Endothelial cell of umbilical vein (primary cell): ENCODE measurements at places on chromosomes 12 and 14. TPM values are rescaled to one million over a fixed set of nuclear protein-coding genes. Genes with fewer than 3 reads are reported as not detected.

GRCh38 chr12:53995378-53996239 is 4.4 kb upstream of the HOXC9 start:
- H3K27ac ChIP-seq = no peak overlapping the region
- no peak overlapping the region for H3K4me3 ChIP-seq
- H3K27me3 ChIP-seq = peaks cover 99% of the 10 kb centered on the region
- no peak for DNase-seq
- H3K36me3 ChIP-seq = no peaks in the 10 kb centered on the region
- no peaks in the 10 kb centered on the region for H3K4me1 ChIP-seq

DNA sequence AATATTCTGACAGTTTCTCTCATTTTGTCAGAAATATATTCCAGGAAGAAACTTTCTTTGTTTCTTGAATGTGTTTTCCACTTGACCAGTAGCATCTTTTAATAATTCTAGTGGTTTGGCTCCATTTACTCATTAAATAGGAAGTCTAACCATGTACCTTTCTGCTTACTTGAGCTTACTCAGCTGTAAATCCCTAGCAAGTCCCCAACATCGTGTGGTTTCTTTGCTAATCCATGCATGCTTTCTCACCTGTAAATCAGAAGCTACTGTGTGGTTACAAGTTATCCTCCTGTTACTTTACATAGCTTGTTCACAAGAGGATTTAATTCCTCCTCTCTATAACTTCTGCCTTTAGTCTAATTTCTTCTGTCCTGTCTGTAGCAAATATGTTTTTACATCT is 227.7 kb downstream of the FSCB start:
- H3K27ac ChIP-seq = no peak overlapping the region
- no peaks in the 10 kb centered on the region for H3K36me3 ChIP-seq
- no peak for DNase-seq

- no peaks in the 10 kb centered on the region for H3K4me1 ChIP-seq
- DNase-seq = peak; percentile 21
- no peaks in the 10 kb centered on the region for H3K36me3 ChIP-seq
- H3K27me3 ChIP-seq = no peaks in the 10 kb centered on the region
Measured at GRCh38 chr14:103724116-103724515, 8.5 kb downstream of the ZFYVE21 start.

GRCh38 chr14:72472845-72473244 is 421.1 kb downstream of the DPF3 start:
- no peak for DNase-seq
- H3K4me3 ChIP-seq = no peak overlapping the region
- no peaks in the 10 kb centered on the region for H3K27me3 ChIP-seq
- H3K4me1 ChIP-seq = no peaks in the 10 kb centered on the region
- no peak overlapping the region for H3K27ac ChIP-seq

GRCh38 chr14:20350860-20351259 is 7.4 kb downstream of the PARP2 start:
- peaks cover 12% of the 10 kb centered on the region for H3K4me1 ChIP-seq
- H3K27ac ChIP-seq = no peak overlapping the region
- H3K27me3 ChIP-seq = no peaks in the 10 kb centered on the region
- DNase-seq = peak; percentile 15

- H3K27me3 ChIP-seq = no peaks in the 10 kb centered on the region
- peaks cover 34% of the 10 kb centered on the region for H3K4me1 ChIP-seq
- peak overlapping the region; percentile 68 for H3K4me3 ChIP-seq
- peak overlapping the region; percentile 73 for H3K27ac ChIP-seq
Measured at GRCh38 chr12:6534695-6534944, 303 bp downstream of the GAPDH start.

- H3K4me3 ChIP-seq = no peak overlapping the region
- DNase-seq = peak; percentile 52
- H3K27ac ChIP-seq = no peak overlapping the region
- peaks cover 2% of the 10 kb centered on the region for H3K27me3 ChIP-seq
Measured at GRCh38 chr12:63325757-63326156, 174.8 kb upstream of the AVPR1A start.

- no peaks in the 10 kb centered on the region for H3K36me3 ChIP-seq
- no peak overlapping the region for H3K27ac ChIP-seq
- H3K4me3 ChIP-seq = no peak overlapping the region
- no peaks in the 10 kb centered on the region for H3K27me3 ChIP-seq
- DNase-seq = peak; percentile 46
- H3K4me1 ChIP-seq = no peaks in the 10 kb centered on the region
Measured at GRCh38 chr14:27727251-27727770, 1039.3 kb upstream of the FOXG1 start.

- no peaks in the 10 kb centered on the region for H3K27me3 ChIP-seq
- H3K36me3 ChIP-seq = no peaks in the 10 kb centered on the region
- no peaks in the 10 kb centered on the region for H3K4me1 ChIP-seq
- DNase-seq = no peak
Measured at GRCh38 chr12:101714877-101715444, 17.5 kb downstream of the CHPT1 start.

- H3K4me3 ChIP-seq = no peak within 1 kb of the TSS
- H3K27ac ChIP-seq = no peak within 1 kb of the TSS
- peaks cover 30% of the 10 kb centered on the region for H3K4me1 ChIP-seq
Measured at GRCh38 chr12:54364413-54364812, at the start of gene GPR84. GPR84 (minus strand) TSS chr12:54364486; CDS start chr12:54363851, 635 bp downstream.

GRCh38 chr14:93861836-93862235 is 65.3 kb upstream of the FAM181A start:
- no peak for DNase-seq
- H3K4me1 ChIP-seq = no peaks in the 10 kb centered on the region

GRCh38 chr12:78746001-78746400 is 118.6 kb upstream of the SYT1 start:
- no peak overlapping the region for H3K4me3 ChIP-seq
- no peak for DNase-seq
- no peak overlapping the region for H3K27ac ChIP-seq
- no peaks in the 10 kb centered on the region for H3K27me3 ChIP-seq

- no peaks in the 10 kb centered on the region for H3K4me1 ChIP-seq
- H3K27me3 ChIP-seq = no peaks in the 10 kb centered on the region
- H3K27ac ChIP-seq = no peak overlapping the region
- H3K4me3 ChIP-seq = no peak overlapping the region
- DNase-seq = no peak
Measured at GRCh38 chr12:64598831-64599230, 11.5 kb upstream of the RASSF3 start.

The GRIP1 gene
- total RNA-seq = 0.69 and 1.2 TPM in 2 replicates

The COL2A1 gene
- total RNA-seq = not detected in 2 replicates

The SYCP3 gene
- 0.25 and 0.29 TPM in 2 replicates for total RNA-seq

The TSPAN11 gene
- 3.9 and 4.5 TPM in 2 replicates for total RNA-seq
